Stimulated activated naive CD8-positive, alpha-beta T cell treated with anti-CD3 and anti-CD28 coated beads, Interleukin-15, amount 100 ng/mL, for 72 hours (primary cell): ENCODE measurements at places on chromosomes 4 and X.

GRCh38 chr4:2415881-2416563 is 2.4 kb downstream of the ZFYVE28 start:
- no peak for DNase-seq

- DNase-seq: no peak
Observed at GRCh38 chr4:6275898-6276806, 6.5 kb downstream of the WFS1 start.

- DNase-seq: no peak
Observed at GRCh38 chr4:10625131-10625530, 59.4 kb downstream of the CLNK start.

DNA sequence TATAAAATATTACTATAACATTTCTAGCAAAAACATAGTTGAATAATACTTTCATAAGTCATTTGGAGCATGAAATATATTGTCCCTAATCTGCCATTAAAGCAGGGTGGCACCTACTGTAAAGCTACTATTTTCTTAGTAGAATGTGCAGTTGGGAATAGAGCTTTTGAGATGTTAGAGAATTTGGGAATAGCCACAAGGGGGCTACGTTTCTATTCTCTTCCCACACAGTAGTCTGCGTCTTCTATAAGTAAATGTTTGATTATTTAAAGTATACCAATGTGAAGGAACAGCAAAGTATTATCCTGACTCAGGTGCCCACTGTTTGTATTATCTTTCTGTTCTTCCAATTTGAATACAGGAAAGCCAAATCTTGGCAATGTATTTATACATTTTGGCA is 323.2 kb upstream of the GIMD1 start:
- DNase-seq: no peak

DNA sequence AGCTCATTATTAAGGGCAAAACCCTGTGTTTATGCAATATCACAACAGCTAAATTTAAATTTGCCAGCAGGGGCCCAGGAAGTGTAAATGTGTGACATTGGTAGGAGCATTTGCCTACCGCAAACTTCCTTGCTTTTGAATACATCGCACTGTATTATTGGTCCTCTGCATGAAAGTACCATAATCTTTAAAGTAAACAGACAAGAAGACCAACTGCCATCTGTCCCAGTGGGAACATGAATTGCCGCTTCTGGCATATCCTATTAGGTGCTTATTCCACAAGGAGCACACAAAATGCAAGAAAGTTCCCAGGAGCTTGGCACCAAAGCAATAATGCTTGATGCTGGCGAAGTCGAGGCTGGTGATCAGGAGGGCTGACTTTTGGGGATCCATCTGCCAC is 51.3 kb downstream of the SOD3 start:
- no peak for DNase-seq

DNA sequence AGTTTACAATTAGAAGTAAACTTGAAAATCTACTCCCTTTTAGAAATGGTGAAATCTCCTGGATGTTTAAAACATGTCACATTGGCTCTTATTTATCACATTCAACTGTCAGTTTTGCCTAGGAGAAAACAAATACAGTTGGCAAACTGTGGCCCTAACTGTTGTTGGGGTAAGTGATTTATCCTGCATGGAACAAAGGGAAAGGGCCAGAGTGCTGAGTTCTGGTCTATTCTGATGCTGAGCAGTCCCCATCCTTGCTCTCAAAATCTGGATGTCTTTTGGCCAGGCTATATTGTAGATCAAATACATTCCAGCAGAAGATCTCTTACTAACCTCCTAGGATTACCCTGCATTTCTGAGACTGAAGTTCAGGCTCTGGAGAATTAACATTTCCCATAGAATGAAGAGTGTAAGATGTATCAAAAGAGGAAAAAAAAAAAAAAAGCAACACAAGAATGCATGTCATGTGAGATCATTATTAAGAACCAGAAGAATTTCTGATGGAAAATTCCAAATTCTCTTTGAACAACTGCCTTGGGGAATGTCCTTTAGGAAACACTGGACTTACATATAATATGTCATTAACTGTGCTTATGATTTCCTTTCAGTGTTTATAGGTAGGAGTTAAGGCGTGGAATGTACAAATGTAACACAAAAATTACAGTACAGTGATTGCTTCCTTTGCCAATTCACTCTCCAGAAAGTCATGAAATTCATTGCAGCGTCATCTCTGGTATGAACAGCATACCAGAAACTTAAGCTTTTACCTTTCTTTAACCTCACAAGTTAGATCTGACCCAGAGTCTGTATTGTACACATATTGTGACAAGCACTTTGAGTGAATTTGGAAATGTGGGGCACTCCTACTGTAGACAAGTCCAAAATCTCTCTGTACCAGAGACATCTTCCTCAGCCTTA is 1012.5 kb upstream of the LCORL start:
- DNase-seq: no peak

DNA sequence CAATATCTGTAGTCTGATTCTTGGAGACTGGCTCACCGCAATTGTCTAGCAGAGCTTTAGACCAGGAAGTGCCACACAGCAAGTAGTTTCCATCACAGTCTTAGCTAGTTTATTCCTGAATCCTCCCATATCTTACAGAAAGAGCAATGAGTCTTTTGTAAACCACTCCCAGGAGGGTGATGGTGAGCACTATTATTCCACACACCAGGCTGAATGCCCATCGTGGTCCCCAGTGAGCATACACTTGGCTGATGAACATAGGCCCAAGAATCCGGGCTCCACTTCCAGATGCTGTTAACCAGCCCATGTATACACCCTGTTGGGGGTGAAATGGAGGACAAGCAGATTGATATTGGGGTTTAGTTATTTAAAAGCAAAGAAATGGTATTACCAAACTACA is 39.8 kb downstream of the PLK4 start:
- no peak for DNase-seq

DNA sequence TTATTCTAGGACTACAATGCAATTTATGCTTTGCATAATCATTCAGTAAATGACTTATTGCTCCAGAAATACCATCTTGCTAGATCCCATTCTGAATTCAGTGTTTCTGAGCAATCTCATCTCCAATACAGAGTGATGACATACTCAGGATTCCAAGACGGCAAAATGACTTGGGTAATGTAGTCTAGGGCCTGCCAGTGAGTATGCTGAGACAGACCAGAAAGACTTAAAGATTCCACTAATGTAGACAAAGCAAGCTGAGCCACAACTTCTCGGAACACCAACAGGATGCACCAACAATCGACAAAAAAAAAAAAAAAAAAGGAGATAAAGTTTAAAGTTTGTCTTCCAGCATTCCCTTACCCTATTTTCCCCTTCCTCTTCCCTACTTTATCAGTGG is 919 bp upstream of the SEC24B start:
- DNase-seq: no peak

DNA sequence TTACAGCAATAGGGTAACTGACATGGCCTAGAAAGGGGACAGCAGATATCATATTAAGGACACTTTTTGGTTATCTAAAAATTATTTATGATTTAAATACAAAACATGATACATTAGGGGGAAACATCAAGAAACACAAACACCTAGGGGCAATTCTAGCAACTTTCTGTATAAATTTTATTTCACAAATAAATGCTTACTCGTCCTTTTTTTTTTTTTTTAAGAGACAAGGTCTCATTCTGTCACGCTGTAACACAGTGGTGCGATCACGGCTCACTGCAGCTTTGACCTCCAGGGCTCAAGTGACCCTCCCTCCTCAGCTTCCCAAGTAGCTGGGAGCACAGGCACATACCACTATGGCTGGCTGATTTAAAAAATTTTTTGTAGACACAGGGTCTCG is 151.8 kb upstream of the BCOR start:
- DNase-seq: no peak

GRCh38 chr4:1574601-1575417 is 109.3 kb downstream of the FAM53A start:
- DNase-seq: no peak

- DNase-seq: no peak
Observed at GRCh38 chrX:17433965-17434364, 59.0 kb downstream of the NHS start.

GRCh38 chr4:158208963-158209640 is 1.2 kb upstream of the TMEM144 start:
- DNase-seq: no peak

- DNase-seq: peak; percentile 35
Observed at GRCh38 chr4:55851885-55852284, 1.6 kb upstream of the EXOC1 start.

- no peak for DNase-seq
Observed at GRCh38 chr4:11293866-11294265, 134.8 kb downstream of the HS3ST1 start.

GRCh38 chrX:65783746-65784145 is 116.3 kb downstream of the MSN start:
- DNase-seq: no peak

DNA sequence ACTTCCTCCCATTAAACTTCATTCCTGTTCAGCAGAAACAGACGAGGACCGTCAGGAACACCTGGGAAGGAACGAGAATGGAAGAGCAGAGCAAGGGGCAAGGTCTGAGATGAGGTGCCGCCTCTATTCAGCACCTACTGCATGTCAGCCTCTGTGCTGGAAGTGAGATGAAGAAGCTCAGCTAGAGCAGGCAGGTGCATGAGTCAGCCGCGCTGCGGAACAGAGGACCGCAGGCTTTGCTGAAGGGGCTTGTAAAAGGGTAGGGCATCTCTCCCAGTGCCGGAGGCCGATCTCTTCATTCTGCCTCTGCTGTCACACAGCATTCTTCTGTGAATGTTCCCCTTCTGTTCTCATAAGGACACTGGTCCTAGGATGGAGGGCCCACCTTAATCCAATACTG is 6.1 kb upstream of the ABLIM2 start:
- DNase-seq: no peak

DNA sequence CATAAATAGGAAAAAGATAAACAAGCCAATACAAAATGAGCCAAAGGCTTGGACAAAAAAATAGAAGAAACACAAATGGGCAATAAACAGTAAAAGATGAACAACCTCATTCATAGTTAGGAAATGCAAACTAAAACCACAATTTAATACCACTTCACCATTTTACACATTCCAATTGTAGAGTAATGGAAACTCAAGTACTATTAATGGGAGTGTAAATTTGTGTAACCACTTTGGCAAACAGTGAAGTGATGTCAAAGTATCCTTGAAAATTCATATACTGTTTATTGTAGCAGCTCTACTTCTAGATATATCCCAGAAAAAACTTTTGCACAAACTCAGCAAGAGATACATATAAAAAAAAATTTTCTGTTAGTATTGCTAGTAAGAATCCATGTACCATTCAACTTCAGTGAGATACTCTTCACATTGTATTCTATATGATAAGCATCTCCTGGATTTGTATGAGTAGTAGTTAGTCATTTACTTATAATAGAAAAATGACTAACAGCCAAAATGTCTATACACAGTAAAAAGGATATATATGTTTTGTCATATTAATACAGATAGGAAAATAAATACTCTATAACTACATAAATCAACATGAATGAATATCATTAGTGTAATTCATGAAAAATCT is 229.8 kb downstream of the DKK2 start:
- no peak for DNase-seq

DNA sequence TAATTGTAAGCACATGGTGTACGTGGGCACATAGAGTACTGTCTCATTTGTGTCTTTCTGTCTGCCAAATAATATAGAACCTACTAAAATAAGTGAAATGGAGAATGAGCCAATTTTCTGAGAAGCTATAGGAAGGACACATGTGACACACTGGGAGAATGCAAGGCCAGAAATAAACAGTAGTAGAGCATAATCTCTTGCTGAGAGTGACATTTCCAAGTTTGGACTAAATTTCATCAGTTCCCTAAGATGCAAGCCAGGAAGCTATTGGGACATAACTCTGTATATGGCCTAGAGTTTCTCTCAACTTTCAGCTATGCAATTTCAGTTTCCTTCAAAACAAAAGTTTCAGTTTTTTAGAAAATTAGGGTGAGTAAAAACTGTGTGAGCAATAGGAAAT is 638.7 kb downstream of the PCDH18 start:
- no peak for DNase-seq

GRCh38 chr4:123050018-123050417 is 127.6 kb upstream of the NUDT6 start:
- DNase-seq: no peak

- DNase-seq: no peak
Observed at GRCh38 chr4:183441276-183441675, 3.2 kb upstream of the CDKN2AIP start.

DNA sequence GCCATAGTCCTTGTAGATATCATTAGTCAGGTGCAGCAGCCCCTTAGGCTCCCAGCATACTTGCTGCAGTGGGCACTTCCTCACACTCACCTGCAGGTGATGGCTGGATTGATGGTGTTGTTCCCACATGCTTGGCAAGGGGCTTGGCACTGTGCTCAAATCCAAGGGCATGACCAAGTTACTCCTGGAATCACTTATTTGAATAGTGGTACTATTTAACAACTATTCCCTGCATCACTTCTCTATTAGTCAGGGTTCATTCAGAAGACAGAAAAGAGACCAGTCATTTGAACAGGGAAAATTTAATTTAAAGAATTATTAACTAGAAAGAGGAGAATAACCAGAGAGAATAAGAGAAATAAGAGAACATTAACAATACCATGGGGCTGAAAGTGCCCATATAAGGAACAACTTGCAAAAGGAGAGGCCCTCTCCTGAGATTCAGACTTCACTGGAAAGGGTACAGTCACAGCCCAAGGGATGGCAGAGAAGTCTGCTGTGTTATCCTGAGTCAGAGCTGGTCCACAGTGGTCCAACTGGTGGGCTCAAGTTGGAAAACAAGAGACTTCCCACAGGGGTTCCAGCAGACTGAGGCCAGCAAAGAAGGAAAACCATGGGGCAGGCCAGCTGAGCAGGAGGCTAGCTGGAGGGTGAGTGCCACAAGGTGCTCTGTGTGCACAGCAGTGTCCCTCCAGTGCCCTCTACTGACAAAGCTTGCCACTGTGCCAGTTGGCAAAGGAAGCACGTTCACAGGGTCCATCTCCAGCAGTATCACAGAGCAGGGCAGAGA is 9.8 kb downstream of the SPP1 start:
- DNase-seq: no peak

GRCh38 chr4:525660-526059 is 26.6 kb downstream of the PIGG start:
- no peak for DNase-seq

GRCh38 chr4:6092971-6093370 is 74.7 kb upstream of the C4orf50 start:
- DNase-seq: no peak

DNA sequence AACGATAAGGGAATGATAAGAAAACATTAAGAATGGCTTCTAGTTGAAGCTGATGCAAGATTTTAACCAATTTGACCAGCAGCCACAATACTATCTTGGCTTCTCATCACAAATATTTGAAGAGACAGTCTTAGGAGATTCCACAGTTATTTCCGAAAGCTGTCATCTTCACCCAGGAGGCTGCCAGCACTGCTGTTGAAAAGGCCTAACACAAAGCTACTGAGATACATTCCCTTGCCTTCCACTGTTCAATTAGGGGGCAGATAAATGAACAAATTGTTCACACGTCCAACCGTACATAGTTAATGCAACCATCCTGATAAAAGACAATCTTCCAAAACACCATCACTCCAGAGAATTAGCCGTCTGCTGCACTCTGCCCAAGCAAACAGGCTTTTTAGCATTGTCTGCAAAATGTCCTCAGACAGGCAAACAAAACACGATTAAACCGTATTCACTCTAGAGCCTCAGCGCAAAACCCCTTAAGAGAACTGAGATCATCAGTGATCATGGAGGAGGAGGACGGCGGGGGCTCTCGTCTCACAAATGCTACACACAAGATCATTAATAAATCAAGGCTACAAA is 189.8 kb upstream of the PSAPL1 start:
- no peak for DNase-seq
